ENCODE measurements at places on chromosomes 7 and 10. TPM values are rescaled to one million over a fixed set of nuclear protein-coding genes. Genes with fewer than 3 reads are reported as not detected.

DNA sequence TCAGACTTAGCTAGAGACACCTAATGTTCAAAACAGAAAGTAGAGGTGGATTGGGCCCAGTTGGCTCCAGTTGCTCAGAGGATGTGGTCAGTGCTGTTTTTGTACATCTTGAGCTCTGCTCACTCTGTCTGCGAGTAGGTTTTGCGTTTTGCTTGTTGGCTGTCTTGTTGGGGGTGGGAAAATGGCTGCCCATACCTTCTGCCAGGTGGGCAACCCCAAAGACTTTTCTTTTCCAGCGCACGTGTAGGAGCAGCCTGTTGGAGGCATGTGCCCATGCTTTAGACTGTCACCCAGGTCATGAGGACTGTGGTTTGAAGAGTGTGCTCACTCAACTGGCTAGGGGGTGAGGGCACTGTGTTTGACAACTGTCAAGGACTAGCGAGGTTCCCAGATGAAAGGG is 73.9 kb downstream of the KAT6B start:
- no peak for DNase-seq

GRCh38 chr7:106423111-106423510 is 138.3 kb upstream of the NAMPT start:
- no peak for DNase-seq

- DNase-seq, result no peak
Observed at GRCh38 chr10:13564576-13564975, 22.2 kb upstream of the PRPF18 start.

DNA sequence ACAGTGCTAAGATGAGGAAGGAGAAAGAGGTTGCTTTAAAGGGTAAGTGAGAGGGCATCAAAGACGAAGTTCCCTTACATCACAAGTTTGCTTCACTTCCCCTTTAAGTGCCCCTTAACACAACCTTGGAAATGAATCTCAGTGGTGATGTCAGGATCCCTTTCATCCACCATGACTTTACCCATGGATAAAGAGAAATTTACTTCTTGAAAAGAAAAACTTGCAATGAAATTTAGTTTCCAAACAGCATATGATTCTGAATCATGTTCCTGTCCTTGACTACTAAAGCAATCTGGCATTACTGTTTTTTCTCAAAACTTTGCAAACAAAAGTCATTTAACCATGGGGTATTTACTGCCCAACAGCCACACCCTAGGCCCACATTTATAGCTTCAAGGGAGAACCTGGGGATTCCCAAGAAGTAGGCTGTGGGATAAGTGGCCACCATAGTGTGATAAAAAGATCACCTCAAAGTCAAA is 135.9 kb downstream of the ITGB8 start:
- DNase-seq, result no peak

- DNase-seq, result peak; percentile 70
Observed at GRCh38 chr7:150945853-150946420, 32.2 kb downstream of the KCNH2 start.

DNA sequence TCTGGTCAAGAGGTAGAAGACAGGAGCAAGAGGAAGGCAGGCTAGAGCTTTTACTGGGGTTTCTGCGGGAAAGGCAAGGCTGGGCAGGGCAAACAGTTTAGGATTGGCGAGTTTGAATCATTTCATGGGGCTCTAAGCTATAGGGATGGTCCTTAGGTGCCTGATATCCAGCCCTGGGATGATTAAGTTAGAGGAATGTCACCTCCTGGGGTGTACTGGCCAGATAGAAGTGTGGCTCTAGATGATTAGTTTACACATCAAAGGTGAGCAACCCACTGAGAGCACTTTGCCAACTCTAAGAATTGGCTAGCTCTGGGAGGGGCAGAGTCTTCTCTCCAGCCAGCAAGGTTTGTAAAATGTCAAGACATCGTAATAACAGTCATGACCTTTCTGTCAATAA is 52.4 kb downstream of the ZNF365 start:
- no peak for DNase-seq

DNA sequence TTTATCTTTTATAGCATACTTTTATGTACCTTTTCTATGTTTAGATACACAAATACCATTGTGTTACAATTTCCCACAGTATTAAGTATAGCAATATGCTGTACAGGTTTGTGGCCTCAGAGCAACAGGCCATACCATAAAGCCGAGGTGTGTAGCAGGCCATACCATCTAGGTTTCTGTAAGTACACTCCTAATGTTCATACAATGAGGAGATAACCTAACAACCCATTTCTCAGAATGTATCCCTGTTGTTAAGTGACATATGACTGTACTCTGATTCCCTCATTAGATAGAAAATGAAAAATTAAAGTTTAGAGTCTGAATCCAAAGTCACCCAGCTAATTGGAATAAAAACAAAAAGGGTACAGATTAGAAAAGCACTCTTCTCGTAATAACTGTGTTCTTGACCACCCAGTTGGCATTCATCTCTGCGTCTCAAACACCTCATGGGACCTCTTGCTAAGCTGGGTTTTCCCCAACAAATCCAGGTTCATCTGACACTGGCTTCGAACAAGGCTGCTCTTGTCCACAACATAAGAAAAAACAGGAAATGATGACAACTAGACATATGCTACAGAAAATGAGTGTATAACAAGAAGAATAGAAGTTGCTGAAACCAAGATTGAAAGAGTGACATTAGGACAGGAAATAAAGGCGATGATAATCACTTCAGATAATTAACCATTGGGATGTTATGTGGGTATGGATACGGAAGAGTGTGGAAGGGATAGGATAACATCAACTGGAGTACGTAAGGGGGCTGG is 1.4 kb downstream of the NDUFB8 start:
- DNase-seq, result no peak

DNA sequence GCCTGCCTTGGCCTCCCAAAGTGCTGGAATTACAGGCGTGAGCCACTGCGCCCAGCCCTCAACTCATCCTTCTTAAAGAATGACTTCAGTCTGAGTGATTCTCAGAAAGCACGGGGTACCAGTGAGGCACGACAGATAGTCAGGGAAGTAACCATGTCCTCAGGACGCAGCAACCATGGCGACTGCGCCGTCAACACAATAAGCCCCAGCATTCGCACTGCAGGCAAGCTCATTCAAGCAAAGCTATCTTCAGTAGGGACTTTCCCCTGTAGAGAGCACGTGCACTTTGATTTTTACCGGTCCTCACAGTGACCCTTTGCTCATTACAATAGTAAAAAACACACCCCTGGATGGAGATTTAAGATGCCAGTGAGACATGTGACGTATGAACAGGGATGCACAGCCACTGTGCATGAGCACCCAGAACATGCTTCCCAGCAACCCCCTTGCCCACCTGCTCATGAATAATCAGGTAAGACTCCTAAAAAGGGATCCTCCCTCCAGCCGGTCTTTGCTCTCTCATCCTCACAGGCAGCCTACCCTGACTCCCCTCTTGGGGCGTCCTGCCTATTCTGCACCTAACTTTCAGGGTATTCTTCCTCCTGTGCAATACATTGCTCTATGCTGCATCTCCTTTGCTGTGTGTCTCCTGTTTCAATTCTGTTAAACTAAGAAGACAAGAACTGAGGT is 9.1 kb downstream of the WDR86 start:
- DNase-seq, result no peak

- no peak for DNase-seq
Observed at GRCh38 chr10:132580143-132580542, 42.6 kb downstream of the INPP5A start.

DNA sequence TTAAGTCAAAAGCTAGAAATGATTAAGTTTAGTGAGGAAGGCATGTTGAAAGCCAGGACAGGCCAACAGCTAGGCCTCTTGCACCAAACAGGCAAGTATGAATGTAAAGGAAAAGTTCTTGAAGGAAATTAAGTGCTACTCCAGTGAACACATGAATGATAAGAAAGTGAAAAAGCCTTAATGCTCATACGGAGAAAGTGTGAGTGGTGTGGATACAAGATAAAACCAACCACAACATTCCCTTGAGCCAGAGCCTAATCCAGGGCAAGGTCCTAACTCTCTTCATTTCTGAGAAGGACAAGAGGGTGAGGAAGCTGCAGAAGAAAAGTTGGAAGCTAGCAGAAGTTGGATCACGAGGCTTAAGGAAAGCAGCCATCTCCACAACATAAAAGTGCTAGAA is 53.0 kb downstream of the DNAJC1 start:
- DNase-seq, result no peak

DNA sequence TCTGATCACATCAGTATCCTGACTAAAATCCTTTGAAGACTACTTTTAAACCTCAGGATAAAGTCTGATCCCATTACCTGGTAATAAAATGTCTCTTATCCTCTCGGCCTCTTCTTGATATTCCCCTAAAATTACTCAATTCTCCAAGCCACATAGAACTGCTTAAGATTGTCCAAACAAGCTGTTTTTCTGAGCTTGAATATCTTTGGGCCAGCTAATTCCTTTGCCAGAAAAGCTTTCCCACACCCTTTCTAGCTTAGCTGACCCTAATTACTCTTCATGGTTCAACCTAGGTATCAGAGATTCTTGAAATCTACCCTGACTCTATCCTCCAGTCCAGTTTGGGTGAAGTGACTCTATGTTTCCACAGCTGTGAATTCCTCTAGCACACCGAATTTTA is 328.6 kb downstream of the CRPPA start:
- no peak for DNase-seq

- DNase-seq, result no peak
Observed at GRCh38 chr7:133709036-133709880, 417.9 kb upstream of the LRGUK start.

DNA sequence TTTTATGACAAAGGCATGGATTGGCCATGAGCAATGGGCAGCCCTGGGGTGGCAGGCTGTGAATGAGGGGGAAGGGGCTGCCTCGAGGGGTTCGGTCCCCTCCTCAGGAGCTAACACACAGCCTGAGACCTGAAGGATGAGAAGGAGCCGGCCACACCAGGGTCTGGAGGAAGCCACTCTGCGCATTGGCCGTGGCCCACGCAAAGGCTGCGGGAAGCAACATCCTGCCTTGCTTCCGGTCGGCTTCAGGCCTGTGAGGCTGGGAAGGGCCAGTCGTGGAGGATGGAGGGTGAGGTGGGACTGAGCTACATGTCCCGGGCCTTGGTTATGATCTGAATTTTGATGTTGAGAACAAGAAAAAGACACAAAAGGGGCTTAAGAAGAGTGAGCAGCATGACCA is 49.4 kb downstream of the RGS10 start:
- no peak for DNase-seq

DNA sequence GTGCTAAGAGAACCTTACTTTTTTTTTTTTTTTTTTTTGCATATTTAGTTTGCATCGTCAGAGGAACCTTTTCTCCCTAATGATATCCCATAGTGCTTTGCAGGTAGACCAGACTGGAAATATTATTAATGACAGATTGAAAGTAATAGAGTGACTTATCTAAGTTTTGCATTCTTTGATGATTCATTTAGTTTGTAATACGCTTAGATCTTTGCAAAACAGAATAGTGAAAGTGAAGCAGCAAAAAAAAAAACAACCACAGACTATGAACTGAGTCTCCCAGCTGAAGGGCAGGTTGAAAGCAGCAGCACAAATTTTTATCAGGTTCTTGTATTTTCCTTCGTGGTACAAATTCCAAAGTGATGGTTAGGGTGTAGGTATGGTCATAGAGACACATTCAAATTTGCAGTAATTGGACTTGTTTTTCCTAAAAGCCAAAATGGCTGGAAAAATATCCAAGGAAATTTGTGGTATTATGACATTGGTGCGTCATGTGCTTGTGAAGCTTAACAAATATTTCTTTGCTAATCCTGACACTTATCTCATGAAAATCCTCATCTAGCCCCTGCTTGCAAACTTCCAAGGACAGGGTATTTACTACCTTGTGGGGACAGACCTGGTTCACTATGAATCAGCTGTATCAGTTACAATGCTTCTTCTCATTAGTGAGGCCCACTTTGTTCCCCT is 81.8 kb upstream of the CREB5 start:
- no peak for DNase-seq

GRCh38 chr10:111077785-111078504 is 1.1 kb downstream of the ADRA2A start:
- DNase-seq, result no peak

GRCh38 chr7:46169384-46169755 is 248.3 kb upstream of the IGFBP3 start:
- DNase-seq, result no peak

DNA sequence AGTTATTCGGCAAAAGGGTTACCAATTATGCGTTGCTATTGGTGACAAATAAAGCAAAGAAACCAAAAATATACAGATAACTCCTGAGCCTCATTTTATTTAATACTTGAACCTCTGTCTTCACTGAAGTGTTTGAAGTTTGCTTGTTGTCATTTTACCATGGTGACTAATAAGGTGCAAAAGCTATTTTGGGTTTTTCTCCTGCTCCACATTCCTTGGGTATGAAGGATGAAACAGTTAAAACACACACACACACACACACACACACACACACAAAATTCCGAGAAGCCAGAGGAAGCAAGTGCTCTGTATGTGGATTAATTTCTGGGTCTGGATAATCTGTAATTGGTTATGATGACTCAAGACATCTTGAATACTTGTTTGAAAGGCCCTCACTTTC is 246.5 kb downstream of the COBL start:
- DNase-seq, result no peak

DNA sequence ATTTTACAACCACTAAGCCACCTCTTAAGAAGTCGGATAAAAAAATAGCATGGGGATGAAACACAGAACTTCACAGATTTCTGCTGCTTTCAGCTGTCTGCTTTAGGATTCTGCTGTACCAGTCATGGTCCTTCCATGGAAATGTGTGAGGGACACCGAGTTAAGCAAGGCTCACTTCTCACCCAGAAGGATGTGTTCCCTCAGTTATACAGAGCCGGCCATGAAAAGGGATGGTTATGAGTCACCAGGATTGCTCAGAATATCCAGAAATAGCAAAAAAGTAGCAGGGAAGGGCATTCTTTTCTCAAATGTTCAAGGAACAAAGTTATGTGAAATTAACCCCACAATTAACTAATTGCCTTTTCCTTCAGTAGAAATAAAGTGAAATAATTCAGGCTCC is 124.4 kb downstream of the AMPH start:
- no peak for DNase-seq

DNA sequence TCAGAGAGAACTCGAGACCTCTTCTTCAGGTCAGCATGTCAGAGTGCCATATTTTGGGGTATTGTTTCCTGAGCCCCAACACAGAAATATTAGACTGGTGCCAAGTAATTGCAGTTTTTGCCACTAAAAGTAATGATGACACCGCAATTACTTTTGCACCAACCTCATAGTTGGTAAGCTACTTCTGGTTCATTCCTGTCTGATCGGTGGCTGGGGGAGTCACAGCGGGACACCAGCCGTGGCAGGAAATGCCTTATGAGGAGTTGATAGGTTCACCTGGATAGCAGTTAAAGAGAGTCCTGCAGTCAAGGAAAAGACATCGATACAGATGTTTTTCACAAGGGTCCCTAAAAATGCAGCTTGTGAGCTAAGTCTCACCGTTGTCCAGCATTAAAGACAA is 23.9 kb upstream of the ATP6V0A4 start:
- DNase-seq, result no peak

NUPR2 gene
- polyA plus RNA-seq, result 1.3 TPM

AKR1C2 gene
- polyA plus RNA-seq, result 60.7 TPM

MYH16 gene
- not detected for polyA plus RNA-seq

PNLIPRP3 gene
- polyA plus RNA-seq, result not detected

LSM5 gene
- polyA plus RNA-seq, result 111 TPM

BICC1 gene
- 10.5 TPM for polyA plus RNA-seq

TMEM120A gene
- polyA plus RNA-seq, result 144 TPM

TUBAL3 gene
- 10.6 TPM for polyA plus RNA-seq

PON1 gene
- not detected for polyA plus RNA-seq

LZTS2 gene
- polyA plus RNA-seq, result 38.3 TPM

SPAM1 gene
- polyA plus RNA-seq, result not detected

ZNF680 gene
- polyA plus RNA-seq, result 2.8 TPM

ACTL6B gene
- polyA plus RNA-seq, result not detected

GFRA1 gene
- 0.15 TPM for polyA plus RNA-seq
